ENCODE measurements at places on chromosomes 2 and 18.

- no peak for DNase-seq
Observed at GRCh38 chr2:9838391-9838790, 4.9 kb upstream of the TAF1B start.

GRCh38 chr2:64525317-64525613, 1.1 kb downstream of the AFTPH start:
- peak; percentile 12 for DNase-seq

DNA sequence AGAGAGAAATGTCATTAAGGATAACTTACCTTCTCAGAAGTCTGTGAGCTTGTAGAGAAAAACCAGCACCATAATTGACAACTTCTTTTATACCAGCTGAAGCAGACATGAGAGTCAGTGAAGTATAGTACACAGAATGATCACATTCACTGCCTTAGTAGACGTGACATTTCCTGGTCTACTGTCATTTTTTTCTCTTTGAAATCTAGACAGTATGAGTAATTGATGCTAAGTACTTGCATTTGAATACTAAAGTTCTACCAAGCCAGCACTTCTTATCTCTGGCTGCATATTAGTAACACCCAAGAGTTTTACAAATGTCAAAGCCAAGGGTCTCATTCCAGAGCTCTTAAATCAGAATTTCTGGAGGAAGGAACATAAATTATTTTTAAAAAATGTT, 25.4 kb upstream of the ACADL start:
- no peak for DNase-seq

GRCh38 chr2:229419158-229419557, 148.1 kb upstream of the PID1 start:
- DNase-seq = no peak

- DNase-seq = no peak
Observed at GRCh38 chr2:69693059-69693774, 48.7 kb upstream of the ANXA4 start.

GRCh38 chr2:77028032-77028600, 494.1 kb downstream of the LRRTM4 start:
- no peak for DNase-seq

- no peak for DNase-seq
Observed at GRCh38 chr2:172234716-172235691, 132.3 kb upstream of the DLX2 start.

DNA sequence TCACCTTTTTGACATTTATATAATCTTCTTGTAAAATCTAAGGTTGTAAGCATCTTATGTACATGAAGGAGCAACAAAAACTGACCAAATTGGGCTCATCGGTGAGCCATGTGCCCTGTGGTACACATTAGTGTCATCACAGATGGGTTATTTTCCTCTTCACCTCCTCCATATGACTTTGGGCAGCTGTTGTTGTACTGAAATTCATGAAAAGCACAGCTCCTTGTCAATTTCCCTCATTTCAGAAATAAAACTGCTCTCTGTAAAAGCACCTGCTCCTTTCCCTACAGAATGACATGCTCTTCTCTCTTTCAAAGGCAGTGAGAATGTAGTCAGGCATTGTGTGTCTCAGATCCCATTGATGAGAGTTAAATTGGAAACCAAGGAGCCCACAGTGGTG, 42.0 kb downstream of the DTNA start:
- no peak for DNase-seq

DNA sequence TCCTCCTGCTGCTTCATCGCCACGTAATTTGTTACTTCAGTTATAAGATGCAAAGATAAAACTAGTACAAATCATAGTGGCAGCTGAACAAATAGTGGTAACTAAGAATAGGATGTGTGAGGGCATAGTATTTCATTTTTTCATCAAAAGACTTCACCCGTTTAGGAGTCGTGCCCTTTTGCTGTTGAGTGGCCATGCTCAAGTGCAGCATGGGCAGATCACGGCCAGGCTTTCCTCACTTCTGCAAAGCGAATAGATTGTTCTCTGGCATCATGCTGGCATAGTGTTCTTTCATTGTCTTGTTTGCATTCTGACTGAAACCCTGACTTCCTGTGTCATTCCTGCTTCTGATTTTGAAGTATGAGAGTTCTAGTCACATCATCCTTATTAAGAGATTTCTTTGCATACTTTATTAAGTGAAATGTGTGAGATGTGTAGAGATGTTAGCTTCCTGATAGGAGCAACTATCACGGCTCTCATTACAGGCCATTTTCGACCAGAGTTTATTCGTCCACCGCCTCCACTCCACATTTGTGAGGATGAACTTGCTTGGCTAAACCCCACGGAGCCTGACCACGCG, 11.8 kb downstream of the CNOT11 start:
- no peak for DNase-seq

DNA sequence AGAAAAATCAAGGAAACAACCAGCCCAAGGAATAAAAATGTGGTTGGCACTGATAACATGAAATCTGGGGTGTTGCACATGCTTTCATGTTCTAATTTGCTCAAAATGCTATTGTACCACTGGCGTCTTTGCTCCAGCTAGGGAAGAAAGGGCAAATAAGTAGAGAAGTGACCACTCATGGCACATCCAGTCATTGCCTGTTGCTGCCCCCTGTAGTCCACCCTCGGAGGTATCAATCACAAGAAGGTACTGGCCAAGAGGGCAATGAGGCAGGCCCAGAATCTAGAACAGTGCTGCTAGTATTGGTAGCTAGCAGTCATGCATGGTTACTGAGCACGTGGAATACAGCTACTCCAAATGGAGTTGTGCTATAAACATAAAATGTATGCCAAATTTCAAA, 213.4 kb downstream of the CDCA7 start:
- no peak for DNase-seq

GRCh38 chr18:40058811-40059570, 1896.0 kb upstream of the PIK3C3 start:
- no peak for DNase-seq

DNA sequence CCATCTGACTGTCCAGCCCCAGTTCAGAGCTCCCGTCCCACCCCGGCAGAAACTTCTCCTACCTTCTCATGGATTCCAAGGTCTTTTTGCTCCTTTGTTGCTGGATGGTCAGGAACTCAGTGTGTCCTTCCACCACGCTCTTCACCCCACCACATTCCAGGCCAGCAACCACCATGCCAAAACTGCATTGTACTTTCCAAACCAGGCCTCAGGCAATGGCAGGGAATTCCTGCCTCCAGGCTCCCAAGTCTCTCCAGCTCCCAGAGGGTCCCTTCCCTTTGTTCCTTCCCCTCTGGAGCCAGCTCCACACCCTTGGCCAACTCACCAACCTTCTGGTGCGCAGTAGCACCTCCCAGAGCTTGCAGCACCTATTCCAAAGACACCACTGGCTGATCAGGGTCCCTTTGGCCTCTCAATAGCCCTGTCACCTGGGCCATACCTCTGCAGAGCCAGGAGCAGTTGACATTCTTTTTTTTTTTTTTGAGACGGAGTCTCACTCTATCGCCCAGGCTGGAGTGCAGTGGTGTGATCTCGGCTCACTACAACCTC, 8.1 kb downstream of the CHMP1B start:
- DNase-seq = no peak

GRCh38 chr2:196066291-196067087, 2.1 kb downstream of the DNAH7 start:
- peak; percentile 29 for DNase-seq
